ENCODE measurements at places on chromosomes 2 and 18.

GRCh38 chr2:48651158-48651790 is 33.6 kb downstream of the GTF2A1L start:
- DNase-seq: no peak

DNA sequence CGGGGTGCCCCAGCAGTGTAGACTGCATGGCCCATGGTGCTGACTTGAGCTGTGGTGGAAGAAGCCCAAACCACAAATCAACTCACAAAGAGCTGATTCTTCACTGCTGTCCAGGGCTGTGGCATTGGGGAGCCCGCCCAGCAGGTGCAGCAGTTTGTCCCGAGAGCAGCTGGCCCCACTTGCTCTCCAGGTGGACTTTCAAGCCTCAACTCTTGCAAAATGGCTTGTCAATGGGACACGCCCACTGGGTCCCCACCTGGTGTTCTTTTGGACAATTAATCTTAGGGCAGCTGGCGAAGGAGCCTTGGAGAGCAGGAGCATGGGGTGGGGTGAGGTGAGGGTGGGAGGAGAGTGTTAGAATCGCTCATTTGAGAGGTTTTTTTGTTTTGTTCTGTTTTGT is 117.9 kb downstream of the MYCN start:
- no peak for DNase-seq

DNA sequence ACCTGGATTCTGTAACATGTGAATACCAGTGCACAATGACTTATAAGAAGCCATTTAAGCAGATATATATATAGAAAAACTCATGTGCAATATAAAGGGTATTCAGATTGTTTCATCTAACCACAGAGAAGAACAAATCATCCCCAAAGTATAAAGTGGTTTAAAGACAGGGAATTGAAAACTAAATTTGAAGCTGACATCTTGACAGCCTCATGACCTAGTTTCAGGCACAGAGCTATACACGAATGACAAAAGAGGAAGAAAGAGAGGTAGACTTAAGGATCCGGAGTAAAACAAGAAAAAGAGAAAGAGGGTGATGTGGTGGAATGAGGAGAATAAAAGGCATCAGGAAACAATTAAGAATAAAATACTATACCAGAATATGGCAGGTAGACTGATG is 194.5 kb downstream of the EPHA4 start:
- no peak for DNase-seq

GRCh38 chr2:71783215-71783614 is 329.9 kb downstream of the DYSF start:
- DNase-seq: no peak

- no peak for DNase-seq
Measured at GRCh38 chr18:44859751-44860439, 179.2 kb downstream of the SETBP1 start.

DNA sequence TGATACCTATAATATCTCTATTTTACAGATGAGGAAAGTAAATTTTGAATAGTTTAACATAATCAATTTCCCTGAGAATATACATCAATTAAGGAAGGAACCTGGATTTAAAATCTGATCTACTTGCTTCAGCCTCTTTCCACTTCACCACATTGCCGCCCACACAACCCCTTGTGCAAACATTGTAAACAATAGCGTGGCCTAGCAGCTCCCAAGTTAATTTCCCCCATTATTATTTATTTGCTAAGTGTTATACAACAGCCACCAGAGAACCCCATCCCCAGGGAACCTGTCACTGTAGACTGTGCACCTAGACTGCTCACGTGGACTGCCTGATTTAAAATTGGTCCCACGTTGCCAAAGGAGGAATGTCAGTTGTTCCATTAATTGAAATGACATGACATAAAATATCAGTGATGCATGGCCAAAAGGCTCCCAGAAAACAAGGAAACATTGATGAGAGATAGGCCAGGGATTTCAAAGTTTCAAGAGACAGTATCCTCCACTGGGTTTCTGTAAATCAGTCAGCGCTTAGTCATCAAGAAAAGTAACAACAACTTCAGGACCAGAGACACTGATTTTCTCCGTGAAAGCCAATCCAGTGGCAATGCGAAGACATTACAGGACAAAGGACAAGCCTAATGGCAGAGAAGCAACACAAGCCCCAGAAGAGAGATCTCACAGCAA is 41.3 kb downstream of the SCG2 start:
- DNase-seq: peak; percentile 97

GRCh38 chr2:216294305-216294704 is 78.0 kb downstream of the MARCHF4 start:
- DNase-seq: no peak

- no peak for DNase-seq
Measured at GRCh38 chr18:9536354-9537152, 61.2 kb downstream of the RALBP1 start.

DNA sequence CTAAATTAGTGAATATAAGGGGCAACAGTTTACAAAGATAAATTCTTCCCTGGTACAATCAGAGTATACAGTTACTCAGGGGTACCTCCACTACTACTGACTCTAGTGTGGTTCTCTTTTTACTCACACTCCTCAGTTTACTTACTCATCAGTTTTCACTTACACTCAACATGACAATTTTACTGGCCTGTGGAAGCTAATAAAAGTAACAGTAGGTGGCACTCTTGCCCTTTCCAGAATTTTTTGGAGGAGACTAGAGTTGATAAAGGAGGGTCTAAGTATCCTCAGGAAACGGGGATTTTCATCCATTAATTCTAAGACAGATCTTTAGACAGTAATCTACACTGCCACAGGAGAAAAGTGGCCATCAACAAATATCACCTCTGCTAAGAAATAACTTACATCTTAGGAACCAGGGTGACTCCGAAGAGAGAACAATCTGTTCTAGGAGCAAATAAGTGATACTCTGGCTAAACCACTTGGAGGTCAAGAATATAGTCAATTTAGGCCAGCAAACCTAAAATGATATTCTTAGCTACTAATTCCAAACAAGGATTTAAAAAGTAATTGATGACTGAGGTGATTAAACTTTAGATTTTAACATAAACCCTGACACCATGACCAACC is 61.3 kb downstream of the ATL2 start:
- no peak for DNase-seq

DNA sequence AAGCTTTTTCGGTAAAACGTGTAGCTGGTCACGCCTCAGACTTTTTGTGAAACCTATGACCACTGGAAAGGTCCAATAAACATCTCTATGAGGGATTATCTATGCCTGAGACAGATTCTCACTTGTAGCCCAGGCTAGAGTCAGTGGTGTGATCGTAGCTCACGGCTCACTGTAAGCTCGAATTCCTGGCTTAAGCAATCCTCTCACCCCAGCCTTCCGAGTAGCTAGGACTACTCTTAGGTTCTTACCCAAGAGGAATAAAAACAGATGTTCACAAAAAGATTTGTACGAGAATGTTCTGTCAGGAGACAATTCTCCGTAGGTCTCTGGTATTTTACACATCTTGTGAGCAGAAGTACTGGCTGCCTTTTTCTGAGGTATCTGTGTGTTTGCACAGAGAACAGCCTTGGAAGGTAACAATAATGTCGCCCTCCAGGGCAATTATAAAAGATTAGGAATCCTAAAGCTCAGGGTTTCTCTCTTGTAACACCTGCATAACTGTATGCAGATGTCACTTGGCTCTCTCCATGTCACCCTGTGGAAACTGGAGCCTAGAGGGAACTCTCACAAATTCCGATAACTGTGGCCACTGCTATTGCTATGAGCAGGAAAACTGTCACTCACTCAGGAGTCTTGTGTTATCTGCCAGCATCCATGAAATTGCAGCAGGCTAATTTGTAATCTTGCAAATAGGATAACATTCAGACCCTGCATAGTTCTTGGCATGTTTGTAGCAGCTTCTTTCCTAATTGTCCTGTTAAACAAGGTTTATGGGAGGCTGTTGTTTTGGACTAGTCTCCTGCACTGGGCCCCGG is 25.5 kb upstream of the RALBP1 start:
- no peak for DNase-seq

- no peak for DNase-seq
Measured at GRCh38 chr2:157744571-157745076, 116.0 kb upstream of the ACVR1C start.

GRCh38 chr2:80395251-80395650 is 90.7 kb upstream of the LRRTM1 start:
- no peak for DNase-seq

DNA sequence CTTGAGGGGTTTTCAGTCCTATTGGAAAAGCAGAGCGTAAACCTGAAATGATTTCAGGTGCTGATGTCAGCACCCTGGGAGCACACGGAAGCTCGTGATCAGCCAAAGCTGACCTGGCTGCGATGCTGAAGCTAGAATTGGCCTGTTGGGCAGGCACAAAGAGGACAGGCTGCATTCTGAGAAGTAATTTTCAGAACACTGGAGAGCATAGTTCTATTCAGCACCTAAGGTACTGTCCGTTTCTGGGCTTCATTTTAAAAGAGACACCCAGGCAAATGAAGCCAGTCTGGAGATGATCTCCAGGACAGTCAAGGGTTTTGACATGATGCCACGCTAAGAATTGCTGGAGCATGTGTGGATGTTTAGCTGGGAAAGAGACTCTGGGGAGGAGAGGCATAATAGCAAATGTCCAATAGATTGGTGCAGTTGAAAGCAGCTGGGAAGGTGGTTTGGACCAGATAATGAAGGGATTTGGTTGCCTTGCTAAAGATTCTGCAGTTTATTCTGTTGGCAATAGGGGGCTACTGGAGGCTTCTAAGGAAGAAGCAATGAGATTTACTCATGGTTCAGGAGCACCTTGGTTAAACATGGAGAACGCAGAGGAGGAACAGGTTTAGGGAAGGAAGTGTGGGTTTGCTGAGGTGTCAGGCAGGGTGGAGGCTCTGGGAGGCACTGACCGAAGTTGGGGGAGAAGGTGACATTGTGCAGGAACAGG is 86.6 kb downstream of the ACOXL start:
- DNase-seq: no peak

- no peak for DNase-seq
Measured at GRCh38 chr2:86807468-86808275, 17.0 kb upstream of the CD8A start.

- DNase-seq: no peak
Measured at GRCh38 chr2:222436040-222436413, 11.7 kb downstream of the SGPP2 start.

DNA sequence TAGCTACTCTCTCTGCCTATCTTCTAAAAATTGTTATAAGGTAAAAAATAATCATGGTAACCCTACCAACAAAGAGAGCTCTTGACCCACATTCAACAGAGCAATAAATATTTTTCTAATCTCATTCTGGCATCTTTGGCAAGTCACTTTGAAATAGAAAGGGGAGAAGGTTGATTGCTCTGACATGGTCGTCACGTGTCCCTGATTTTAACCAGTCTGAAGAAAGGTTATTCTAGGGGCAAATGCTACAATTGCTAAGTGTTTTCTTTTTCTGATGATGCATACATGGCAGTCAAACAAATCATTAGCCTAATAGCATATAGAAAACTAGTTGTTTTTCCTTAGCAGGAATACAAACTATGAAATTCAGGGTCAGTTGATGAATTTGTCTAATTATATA is 153.3 kb upstream of the MAP3K20 start:
- DNase-seq: no peak

DNA sequence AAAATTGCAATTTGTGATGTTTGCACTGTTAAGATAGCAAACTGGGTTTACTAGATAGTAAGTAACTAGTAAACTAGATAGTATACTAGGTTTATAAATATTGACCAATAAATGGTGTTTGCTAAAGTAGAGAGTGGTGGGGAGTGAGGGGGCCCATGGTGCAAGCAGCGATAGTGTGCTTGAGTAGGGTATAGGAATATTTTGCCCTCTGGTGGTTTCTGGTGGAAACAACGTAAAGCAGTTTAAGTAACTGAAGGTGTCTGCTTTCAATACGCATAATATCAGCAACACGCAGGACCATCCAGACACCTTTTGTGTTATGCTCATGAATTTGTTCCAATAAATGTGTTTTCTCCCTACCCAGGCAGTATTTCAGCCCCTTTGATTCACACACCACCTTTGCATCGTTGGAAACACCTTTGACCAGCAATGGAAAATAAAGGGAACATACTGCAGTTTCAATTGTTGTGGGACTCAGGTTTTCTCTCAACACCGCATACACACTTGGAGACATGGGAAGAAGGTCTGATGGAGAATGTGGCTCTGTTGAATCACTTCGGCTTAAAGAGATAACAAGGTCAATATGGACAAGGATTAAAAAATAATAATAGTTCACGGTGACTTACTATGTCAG is 16.7 kb upstream of the STAT1 start:
- peak; percentile 7 for DNase-seq

DNA sequence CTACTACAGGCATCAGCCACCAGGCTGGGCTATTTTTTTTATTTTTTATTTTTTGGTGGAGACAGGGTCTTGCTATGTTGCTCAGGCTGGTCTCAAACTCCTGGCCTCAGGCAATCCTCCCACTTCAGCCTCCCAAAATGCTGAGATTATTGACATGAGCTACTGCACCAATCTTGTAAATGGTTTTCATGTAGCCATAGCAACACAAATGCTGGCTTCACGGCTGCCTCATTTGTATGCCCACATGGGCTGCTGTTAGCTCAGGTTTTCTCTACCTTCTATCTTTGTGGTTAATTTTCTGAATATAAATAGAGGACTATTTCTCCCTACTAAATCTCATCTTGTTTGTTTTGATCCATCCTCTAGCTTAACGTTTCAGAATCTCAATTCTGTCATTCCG is 58.2 kb downstream of the PLEKHM3 start:
- DNase-seq: no peak

DNA sequence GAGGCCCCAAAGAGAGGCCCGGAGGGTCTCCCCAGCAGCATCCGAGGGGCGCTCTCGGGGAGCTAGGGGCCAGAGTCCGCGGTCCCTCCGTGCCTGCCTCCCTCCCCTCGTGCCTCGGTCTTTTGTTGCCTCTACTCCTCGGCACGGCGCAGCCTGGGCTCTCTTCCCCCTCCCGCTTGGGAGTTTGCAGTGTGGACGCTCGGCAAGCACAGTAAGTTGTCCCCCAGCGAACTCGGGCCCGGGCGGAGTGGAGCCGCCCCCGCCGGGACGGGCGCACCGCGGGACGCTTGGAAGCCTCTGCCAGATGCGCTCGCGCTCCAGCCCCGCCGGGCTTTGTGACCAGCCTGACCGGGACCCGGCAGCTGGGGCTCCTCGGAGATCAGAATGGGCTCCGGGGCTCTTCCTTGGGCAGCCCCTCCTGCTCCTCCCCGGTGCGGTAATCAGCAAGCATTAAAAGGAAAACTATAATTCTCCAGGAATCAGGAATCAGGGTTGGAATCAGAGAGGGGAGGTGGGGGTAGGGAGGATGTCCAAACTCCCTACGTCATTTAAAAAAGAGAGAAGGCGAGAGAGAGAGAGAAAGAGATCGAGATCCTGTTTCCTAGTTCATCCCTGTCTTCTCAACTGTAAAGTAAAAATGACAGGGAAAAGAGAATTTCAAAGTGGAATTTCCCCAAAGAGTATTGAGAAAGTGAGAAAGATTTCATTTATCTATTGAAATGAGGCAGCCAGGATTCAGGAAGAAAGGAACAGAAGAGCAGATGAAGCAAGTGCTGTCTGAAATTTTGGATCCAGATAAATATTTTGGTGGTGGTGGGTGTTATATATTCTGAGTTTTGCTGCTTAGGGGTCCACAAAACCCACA is 786 bp upstream of the TMEM200C start:
- no peak for DNase-seq

- no peak for DNase-seq
Measured at GRCh38 chr18:44681076-44681970, 635 bp downstream of the SETBP1 start.
